Ammon's horn (tissue), 1 donor: ENCODE measurements at places on chromosomes 2 and 18.

DNA sequence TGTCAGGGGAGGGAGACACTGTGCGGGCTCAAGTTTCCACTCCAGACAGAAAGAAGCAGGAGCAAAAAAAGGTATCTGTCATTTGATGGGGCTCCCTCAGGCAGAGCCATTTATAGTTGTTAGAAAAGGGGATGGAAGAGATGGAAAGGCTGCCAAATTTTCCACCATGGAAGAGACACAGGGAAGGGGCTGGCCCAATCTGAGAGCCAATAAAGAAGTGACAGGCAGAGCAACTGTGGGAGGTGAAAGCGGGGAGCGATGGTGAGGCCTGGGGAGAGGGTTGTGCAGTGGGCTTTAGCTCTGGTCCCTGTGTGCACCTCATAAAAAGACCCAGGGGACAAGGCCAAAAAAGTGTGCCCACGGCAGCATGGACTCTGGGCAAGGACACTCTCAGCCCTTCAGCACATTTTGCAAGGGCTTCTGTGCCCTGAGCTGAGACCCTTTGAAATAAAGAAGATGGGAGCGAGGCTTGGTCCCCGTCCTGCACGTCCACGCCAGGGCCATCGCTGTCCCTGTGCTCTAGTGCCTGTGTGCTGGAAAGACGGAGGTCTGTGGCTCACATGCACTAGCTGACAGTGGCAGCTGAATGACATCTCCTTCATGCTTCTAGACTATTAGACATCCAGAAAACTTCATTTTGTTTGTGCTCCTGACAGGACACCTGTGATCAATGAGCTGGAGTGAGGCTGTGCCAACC lies 456.7 kb upstream of the HS6ST1 start:
- no peak for DNase-seq

DNA sequence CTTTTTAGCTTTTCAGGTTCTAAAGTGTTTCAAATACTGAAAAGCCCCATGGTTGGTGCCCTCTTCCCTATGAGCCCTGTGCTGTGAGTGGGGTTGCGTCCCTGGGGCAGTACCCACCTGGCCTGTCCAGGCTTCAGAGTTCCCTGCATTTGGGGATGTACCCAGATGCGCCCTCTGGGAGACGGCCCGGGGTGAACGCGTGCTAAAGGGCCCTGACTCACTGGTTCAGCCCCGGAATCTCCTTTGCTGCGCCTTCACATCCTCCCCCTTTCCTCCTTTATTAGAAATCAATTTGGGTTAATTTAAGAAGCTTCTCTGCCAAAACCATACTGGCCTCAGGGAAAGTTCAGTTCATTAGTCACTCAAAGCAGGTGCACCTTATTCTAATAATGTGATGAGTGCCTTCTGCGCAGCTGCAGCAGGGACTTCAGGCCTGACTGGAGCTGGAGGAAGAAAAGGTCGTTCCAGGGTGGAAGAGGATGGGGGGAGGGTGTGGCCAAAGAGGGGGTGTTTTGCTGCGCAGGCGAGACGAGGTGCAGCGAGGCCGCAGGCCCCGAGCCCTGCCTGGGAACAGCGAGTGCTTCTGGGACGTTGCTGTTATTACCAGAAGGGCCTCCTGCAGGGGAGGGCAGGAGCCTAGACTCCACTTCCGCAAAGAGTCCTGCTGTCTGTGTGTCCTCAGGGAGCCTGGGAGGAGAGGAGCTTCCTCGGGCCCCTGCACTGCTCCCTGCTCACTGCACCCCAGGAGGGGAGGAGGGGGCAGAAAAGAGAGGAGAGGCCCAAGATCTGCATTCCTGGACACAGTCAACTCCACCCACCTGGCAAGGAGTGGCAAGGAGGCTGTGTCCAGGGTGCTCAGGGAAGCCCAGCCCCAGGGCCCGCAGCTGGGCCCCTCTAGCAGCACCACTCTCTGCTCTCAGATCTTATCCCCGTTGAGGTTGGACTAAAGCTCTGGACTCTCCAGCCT lies 223.2 kb upstream of the PXDN start:
- DNase-seq: no peak

DNA sequence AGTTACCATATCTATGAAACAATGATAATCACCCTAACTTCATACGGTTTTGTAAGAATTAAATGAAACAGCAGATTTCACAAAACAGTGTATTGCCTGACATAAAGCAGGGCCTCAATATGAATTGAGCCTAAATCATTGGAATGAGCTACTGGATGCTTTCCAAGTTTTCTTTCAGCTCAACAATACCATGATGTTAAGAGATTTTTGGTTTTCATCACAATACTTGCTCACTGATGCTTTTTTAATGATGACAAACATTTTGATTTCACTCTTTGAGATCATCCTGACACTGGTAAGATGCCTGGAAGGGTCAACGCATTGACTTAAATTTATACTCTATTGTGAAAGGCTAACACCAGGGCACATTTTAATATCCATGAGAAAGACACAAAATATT lies 377.5 kb downstream of the ZNF521 start:
- no peak for DNase-seq

GRCh38 chr2:45610281-45611019 lies 617 bp downstream of the SRBD1 start:
- DNase-seq: peak; percentile 82

DNA sequence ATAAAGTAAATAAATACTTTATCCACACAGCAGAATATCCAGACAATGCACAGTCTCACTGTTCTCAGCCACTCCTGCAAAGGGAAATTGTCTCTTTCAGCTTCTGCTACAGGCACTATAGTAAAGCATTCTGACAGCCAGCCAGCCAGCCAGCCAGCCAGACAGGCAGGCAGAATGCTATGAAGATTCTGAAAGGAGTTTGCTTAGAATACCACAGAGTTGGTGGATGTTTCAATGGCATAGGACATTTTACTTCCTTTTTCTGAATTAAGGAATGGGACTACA lies 116.1 kb upstream of the CYP26B1 start:
- peak; percentile 45 for DNase-seq

DNA sequence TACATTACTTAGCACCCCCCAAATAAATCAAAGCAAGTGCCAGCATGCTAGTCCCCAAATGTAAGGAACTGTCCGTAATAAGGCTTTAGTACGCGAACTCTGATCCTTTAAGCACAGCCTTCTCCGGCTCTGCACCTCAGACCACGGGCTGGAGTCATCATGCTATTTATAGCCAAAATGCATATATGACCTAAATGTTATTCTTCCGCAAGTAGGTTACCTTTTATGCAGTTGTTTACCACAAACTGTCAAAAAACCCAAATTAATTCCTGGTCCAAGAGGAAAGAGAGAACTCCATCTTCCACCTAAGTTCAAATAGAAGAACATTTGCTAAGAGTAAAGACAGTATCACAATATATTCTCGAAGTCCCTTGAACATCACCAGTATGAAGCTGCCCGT lies 42.7 kb downstream of the ZNF516 start:
- no peak for DNase-seq

DNA sequence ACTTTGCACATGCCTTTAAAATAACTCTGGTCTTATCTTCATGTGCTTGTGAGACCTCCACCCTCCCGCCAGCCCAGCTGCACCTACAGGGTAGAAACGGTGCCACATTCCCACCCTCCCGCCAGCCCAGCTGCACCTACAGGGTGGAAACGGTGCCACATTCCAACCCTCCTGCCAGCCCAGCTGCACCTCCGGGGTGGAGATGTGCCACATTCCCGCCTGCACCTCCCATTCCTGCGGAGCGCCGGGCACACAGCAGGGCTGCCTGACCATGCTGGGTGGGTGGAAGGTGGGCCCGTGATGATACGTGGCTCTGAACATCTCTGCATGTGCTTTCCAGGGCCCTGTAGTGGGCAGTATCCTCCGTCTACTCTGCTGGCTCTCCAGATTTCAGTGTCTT lies 243.7 kb upstream of the PXDN start:
- no peak for DNase-seq

DNA sequence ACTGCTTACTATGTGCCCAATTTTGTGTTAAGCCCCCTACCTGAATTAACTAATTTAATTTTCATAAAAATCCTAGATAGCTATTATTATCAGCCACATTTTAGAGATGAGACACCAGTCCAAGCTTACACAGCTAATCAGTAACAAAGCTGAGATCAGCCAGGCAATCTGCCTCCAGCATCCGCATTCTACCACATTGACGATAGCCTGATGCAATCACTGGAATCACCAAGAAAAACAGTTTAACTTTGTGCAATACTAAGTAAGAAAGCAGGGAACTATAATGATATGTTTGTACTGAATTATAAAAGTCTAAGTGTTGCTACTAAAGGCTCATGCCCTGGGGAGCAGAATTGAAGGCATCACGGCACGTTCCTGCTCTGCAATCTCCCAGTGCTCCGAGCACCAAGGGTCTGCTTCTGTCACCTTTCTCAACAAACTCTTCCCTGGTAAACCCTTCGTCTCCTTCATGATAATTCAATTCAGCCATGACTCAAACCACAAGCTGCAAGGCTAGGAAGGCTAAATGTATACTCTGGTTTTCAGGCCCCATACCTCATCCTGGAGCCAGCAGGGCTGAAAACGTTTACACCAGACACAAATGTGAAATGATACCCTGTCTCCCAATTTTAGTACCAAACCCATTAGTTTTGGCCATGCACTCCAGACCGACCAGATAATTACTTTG lies 19.4 kb downstream of the KANSL3 start:
- peak; percentile 37 for DNase-seq

GRCh38 chr18:27863780-27864430 lies 313.0 kb downstream of the CDH2 start:
- DNase-seq: no peak

GRCh38 chr18:61891271-61891670 lies 1.5 kb downstream of the RNF152 start:
- DNase-seq: no peak

- DNase-seq: no peak
Observed at GRCh38 chr2:153834662-153835061, 37.1 kb upstream of the GALNT13 start.

DNA sequence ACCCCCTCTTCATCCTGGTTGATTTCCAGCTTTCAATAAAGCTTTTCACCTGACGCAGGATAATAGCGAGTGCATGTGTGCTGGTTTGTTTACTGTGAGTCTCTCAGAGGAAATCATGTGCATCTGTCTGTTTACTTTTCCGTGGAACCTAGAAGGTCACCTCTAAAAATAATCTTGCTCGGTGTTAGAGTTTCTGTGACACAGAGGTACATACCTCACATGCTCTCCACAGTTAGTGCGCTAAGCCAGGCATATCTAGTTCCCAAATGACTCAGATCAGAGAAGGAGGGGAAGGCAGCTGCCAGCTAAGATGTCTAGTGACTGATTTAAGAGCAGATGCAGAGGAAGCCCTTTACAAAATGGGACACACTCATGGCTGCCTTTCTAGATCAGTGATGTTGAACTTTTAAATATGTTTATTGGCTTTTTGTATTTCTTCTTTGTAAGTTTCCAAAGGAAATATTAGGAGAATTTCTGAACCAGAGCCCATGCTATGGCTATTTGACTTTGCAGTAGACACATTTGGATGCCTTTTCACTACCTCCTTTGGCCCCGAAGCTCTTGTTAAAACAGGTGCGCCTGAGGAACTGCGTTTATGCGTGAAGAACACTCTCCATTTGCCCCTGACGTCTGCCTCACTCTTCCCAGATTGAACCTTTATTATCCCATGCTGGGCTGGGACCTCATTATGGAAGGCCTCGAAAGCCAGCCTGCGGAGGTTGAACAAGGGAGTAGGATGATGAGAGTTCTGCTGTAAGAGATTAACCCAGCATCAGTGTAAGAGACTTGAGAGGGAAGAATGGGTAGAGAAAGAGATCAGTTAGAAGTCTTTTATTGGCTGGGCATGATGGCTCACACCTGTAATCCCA lies 145.6 kb downstream of the FAM161A start:
- DNase-seq: peak; percentile 15

GRCh38 chr18:35040638-35040987 lies 600 bp upstream of the MAPRE2 start:
- no peak for DNase-seq
